ENCODE measurements at places on chromosomes 16 and 17. TPM values are rescaled to one million over a fixed set of nuclear protein-coding genes. Genes with fewer than 3 reads are reported as not detected.
A peak's percentile ranks its signal among the peaks of the same experiment; 100 is the strongest.

Gene NACA2
- not detected for total RNA-seq

Gene KRT9
- not detected for total RNA-seq

Gene MYH13
- total RNA-seq: not detected

Gene CBX8
- 6.4 TPM for total RNA-seq

Gene PIK3R5
- 348 TPM for total RNA-seq

Gene EIF3CL
- total RNA-seq: 28.4 TPM

Gene TPPP3
- 3.0 TPM for total RNA-seq

Gene KRTAP2-2
- not detected for total RNA-seq

GRCh38 chr17:66836063-66837005 is 1.4 kb downstream of the CACNG5 start:
- no peak for DNase-seq

- DNase-seq: peak; percentile 85
These were observed at the start of gene TP53 for GRCh38 chr17:7687072-7687907. Gene TP53, minus strand, starts transcription at chr17:7687490. Its CDS starts 10,896 bp downstream, at chr17:7676594.

DNA sequence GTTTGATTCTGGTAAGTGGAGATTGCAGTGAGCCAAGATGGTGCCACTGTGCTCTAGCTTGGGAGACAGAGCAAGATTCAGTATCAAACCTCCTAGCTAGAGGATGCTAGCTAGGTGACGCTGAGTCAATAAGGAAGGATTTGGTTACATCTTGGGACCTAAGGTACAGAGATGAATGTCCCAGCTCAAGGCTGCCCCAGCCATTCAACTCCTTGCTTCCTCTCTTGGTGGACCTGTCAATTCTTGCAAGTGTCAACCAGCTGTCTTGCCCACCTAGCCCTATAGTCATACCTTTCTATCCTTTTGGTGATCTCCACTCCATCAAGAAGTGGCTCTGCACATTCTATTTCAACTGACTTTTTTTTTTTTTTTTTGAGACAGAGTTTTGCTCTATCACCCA is 1.4 kb upstream of the MILR1 start:
- DNase-seq: no peak

DNA sequence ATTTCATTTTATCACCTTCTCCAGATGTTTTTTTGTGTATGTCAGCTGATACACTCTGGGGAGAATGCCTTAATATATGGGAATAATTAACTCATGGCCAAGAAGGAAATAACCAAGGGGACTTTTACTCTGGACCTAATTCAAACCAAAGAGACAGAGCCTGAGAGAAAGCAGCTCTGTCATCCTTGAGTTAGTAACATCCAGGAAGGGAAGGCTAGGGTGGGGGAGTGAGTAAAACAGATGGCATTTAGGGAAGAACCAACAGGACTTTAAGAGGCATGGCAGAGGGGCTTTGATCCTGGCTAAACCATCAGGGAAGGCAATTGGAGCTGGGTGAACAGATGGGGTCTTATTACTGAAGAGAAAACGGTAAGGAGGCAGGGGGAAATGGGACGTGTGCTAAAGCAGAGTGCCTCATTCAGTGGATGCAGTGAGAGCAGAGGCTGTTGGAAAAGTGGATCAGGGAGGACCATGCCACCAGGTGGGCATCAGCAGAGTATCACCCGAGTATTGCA is 2.5 kb upstream of the SMPD3 start:
- no peak for DNase-seq

- DNase-seq: no peak
These were observed 45.0 kb downstream of the SOST start for GRCh38 chr17:43713494-43714162.

GRCh38 chr17:55642741-55643140 is 79.9 kb downstream of the TMEM100 start:
- no peak for DNase-seq

DNA sequence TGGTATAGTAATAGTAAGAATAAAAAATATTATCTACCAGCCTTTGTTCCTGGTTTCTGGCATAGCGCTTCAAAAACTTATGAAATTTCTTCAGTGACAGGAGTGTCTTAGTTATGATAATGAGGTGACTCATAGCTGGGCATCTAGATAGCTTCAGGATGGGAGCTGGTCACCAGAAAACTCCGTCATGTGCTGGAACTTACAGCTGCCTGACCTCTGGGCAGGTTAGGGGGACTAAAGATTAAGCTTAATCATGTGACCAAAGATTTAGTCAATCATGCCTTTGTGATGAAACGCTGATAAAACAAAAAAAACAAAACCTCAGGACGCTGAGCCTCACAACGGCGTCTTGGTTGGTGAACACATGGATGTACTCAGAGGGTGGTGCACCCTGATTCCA is 154.2 kb downstream of the MYO1D start:
- DNase-seq: no peak

DNA sequence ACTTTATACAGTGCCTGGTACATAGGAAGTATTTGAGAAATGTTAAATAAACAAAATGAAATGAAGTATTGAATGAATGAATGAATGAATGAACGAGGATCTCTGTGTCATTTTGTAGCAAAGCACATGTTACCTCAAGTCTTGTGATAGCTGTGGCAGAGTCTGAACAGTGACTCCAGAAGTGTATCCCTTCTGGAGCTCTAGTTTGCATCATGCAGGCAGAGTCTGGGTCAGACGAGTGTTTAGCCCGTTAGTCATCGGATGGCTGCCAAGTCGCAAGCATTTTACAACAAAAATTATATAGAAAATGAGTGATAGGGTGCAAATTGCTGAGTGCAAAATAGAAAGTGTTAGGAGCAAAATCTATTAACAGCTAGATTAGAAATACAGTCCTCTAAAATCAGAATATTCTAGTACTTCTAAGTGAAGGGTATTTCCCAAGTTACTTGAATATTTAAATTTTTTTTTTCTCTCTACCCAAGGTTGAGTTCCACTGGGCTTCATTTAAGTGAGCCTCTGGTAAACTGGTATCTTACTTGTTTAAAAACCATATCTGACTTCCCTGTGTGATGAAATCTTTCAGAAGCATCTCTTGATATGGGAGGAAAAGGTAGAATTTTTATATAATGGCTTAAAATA is 113.3 kb downstream of the FTO start:
- DNase-seq: no peak

- no peak for DNase-seq
These were observed 72.3 kb downstream of the CDK5R1 start for GRCh38 chr17:32558997-32559650.
